ENCODE measurements at places on chromosomes 13 and 19.
A peak's percentile ranks its signal among the peaks of the same experiment; 100 is the strongest.

DNA sequence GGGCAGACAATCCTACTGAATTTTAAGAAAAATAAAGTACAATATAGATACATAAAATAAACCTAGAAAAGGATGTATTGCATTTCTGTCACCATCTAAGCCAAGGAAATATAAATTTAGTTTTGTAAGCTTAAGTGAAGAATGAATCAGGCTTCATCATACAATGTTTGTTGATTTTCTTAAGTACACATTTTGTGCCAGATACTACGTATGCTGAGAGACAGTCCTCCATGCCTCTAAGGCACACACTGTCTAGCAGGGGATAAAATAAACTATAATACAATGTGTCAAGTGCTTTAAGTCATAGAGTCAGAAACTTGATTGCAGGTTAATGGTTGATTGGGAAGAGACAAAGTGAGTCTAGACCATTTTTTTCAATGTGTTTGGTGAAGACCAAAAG, 465.7 kb downstream of the TBC1D4 start:
- no peak for DNase-seq

- DNase-seq: peak; percentile 66
These were observed 26.6 kb downstream of the CBY2 start for GRCh38 chr13:45728759-45729158.

GRCh38 chr19:29978080-29978479, 36.0 kb downstream of the URI1 start:
- DNase-seq: no peak

GRCh38 chr13:65479692-65480091, 1750.4 kb downstream of the PCDH9 start:
- no peak for DNase-seq

DNA sequence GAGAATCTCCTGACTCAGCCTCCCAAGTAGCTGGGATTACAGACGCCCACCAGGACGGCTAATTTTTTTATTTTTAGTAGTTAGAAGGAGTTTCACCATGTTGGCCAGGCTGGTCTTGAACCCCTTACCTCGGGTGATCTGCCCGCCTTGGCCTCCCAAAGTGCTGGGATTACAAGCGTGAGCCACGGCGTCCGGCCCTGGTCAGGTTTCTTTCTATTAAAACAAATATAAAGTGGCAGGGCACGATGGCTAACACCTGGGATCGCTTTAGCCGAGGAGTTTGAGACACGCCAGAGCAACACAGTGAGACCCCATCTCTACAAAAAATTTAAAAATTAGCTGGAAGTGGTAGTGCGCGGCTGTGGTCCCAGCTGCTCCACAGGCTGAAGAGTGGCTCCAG, 1.5 kb upstream of the MED25 start:
- no peak for DNase-seq

DNA sequence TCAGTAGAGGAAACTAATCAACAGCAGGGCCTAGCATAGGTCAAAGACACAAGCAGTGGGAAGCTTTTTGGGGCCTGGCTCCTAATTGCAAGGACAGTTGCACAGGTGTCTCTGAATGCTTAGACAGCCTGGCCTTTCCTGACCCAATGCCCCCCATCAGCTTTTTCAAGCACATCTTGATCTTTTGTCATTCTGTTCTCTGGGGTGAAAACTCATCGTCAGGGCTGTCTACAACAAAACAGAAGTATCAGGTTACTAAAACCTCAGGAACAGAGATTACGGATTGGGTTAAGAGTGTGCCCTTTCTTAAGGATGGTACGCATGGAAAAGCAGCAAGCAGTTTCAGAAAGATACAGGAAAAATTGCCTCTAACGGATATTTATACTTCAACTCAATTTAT, 8.3 kb upstream of the ZNF254 start:
- DNase-seq: peak; percentile 43

- DNase-seq: no peak
These were observed 6.7 kb downstream of the AKAP8 start for GRCh38 chr19:15372891-15373301.

- no peak for DNase-seq
These were observed 2.8 kb upstream of the POP4 start for GRCh38 chr19:29603308-29603707.

- DNase-seq: peak; percentile 85
These were observed at the start of gene PARP4 for GRCh38 chr13:24512197-24512907. PARP4 (minus strand) TSS chr13:24512778; CDS start chr13:24503776, 9,002 bp downstream.

- DNase-seq: no peak
These were observed 23.1 kb upstream of the COG3 start for GRCh38 chr13:45441633-45442032.

DNA sequence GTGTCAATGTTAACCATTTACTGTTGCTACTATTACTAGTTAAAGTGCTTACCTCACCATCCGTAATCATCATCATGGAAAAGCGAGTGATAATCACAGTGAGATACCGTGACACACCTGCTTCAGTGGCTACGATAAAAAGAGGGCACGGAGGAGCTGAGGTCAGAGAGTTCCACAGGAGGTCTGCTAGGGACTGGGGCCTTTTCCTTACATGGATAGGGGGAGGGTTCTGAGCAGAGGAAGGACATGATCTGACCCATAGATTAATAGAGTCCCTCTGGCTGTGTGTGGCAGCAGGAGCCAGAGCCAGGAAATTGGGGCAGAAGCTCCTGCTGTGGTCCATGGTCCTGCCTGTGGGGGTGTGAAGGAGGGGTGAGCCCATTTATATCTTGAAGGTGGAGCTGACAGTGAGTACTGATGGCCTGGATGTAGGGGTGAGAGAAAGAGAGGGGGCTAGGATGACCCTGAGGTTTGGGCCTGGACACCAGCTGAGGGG, 136.7 kb downstream of the SIPA1L3 start:
- DNase-seq: no peak
